ENCODE measurements at places on chromosomes 12 and 14.

- peak; percentile 47 for DNase-seq
Measured at GRCh38 chr14:50060871-50061663, 55.3 kb downstream of the VCPKMT start.

- no peak for DNase-seq
Measured at GRCh38 chr12:70785896-70786295, 134.6 kb downstream of the PTPRR start.

DNA sequence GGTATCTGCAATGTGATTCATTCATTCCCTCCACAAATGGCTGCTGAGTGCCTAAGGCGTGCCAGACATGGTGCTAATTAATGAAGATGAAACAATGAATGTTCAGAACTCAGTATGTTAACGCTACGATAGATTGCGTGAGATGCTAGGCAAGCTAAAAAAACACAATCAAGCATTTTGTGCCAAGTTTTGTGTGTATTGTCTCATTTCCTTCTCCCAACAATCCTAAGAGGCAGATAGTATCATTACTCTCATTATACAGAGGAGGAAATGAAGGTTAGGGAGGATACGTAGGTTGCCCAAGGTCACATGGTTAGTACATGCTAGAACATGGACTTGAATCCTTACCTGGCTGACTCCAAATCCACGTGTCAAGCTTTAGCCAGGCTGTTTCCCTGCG, 264.4 kb downstream of the EFCAB11 start:
- DNase-seq = no peak

DNA sequence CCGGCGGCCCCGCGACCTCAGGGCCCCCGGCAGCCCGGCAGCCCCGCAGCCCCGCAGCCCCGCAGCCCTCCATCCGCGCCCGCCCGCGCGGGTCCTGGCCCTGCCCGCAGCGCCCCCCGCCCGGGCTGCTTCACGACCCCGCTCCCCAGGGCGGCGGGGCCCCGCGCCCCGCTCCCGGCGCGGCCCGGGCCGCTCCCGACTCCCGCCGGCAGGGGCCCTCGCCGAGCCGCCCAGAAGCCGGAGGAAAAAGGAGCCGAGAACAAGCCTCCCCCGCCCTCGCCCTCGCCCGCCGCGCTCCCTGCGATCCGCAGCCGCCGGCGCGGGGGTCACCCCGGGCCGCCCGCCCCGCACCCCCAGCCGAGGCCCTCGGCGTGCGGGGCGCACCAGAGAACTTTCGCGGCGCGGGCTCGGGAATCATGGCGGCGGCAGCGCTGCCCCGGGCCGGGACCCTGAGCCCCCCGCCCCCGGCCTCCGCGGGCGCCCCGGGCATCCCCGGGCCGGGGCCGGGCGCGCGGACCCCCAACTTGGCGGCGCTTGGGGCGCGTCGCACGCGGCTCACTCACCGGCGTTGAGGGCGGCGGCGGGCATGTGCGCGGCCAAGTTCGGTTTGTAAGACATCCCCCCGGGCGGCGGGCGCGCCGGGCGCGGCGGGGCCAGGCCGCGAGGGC, 521 bp downstream of the CDK2AP1 start:
- DNase-seq = peak; percentile 82

GRCh38 chr14:70064136-70064865, 124.5 kb downstream of the SLC8A3 start:
- DNase-seq = no peak

GRCh38 chr14:34676516-34677211, 37.7 kb downstream of the CFL2 start:
- no peak for DNase-seq

- DNase-seq = no peak
Measured at GRCh38 chr12:51036279-51036678, 10.1 kb upstream of the SLC11A2 start.

- no peak for DNase-seq
Measured at GRCh38 chr12:132754160-132754932, 7.3 kb downstream of the ANKLE2 start.

DNA sequence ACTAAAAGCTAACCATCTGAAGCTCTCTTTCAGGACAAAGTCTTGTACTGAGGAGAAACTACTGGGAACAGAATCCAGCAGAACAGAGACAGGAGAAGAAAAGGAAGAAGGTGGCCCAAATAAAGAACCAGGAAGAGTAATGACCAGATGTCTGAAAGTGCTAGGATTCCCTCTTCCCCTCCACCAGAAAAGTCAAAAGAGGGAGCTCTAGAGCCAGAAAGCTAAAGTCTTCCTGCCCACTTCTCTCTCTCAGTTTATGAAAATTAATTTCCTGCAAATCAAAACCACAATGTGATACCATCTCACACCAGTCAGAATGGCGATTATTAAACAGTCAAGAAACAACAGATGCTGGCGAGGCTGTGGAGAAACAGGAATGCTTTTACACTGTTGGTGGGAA, 47.2 kb downstream of the SPPL3 start:
- no peak for DNase-seq

DNA sequence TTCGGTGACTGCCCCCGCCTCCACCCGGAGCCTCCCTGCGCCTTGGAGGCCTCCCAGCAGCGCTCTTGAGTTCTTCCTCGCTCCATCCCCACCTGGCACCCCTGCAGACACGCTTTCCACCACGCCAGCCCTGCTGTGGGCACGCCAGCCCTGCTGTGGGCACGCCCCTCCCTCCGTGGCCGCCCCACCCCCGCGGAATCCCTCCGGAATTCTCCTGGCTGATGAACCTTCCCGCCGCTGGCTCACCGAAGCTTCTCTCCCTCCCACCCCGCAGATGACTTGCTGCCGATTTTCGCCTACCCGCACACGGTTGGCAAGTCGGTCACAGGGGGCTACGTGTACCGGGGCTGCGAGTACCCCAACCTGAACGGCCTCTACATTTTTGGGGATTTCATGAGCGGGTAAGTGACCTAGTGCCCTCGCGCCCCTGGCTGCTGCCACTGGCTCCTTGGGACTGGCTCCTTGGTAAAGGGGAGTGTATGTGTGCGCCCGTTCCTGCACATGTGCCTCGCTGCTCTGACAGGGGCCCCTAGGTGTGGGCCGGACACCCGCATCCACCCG, 15.2 kb downstream of the HHIPL1 start:
- no peak for DNase-seq

- DNase-seq = no peak
Measured at GRCh38 chr12:53530920-53531319, 23.6 kb upstream of the NPFF start.

GRCh38 chr14:41423503-41423902, 183.2 kb upstream of the LRFN5 start:
- DNase-seq = no peak

DNA sequence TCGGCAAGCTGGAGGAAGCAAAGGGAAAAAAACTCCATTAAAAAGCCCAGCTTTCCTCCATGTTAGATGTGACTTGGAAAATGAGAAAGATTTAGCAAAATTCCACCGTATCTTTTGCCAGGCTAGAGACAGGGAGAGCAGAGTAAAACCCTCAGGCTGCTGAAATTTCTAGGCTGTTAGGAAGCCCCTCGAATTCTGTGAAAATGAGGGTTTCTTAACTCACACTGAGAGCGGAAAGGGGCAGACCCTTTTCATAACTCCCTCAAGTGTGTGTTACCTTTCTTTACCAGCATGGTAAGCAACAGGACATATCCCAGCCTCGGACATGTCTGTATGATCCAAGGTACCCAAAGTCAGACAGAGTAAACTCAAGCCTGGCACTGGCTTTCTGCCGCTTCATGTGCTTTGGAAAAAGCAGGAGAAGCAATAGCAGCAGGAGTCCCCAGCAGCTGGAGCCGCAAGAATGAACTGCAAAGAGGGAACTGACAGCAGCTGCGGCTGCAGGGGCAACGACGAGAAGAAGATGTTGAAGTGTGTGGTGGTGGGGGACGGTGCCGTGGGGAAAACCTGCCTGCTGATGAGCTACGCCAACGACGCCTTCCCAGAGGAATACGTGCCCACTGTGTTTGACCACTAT, at the start of gene RHOJ:
TSS of gene RHOJ (plus strand) at position 37 of the 637 bp plus-strand sequence. CDS start at position 464, 427 bp downstream.
- DNase-seq = no peak

DNA sequence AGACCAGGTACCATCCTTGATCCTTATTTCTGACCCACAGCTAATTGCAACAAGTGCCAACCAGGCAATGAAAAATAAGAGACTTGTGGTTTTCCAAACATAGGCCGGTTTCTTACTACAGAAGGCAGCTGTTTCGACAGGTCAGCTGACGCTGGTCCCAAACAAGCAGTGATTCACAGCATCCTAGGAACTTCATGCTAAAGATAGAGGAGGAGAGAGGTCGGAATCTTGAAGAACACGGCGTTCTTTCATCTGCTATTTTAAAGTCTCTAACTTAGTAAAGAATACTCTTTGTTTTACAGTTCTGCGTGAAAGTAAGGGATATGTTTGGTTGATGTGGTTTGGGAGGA, 28.1 kb upstream of the ADGRD1 start:
- DNase-seq = no peak

- no peak for DNase-seq
Measured at GRCh38 chr12:119630223-119630780, 36.7 kb downstream of the TMEM233 start.

DNA sequence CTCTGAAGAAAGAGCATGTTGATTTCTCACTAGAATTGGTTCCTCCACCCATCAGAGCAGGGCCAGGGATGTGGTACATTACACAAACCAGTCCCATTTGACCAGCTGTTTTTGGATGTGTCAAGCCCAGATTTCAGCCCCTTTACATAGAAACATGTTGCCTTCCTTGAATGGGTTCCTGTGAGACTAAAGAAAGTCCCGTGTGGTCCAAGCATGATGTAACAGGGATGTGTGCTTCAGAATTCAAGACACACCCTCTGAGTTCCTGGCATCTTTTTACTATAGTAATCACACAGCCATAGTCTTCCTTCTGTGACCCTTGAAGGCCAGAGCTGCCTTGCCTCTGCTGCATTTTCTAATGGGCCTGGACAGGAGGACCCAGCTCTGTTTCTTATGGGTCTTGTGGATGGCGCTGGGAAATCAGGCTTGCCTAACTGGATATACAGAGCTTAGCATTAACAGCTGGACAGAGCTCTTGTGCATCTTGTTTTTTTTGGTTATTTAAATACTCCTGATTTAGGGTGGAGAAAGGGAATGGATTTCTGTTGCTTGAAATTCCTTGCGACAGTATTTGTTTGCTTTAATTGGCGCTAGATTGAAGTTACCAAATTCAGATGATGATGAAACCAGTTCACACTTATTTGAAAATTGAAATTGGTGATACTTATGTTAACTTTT, 341.0 kb downstream of the ZFP36L1 start:
- DNase-seq = no peak

- DNase-seq = no peak
Measured at GRCh38 chr12:122966743-122967550, 684 bp upstream of the ABCB9 start.

GRCh38 chr12:122944605-122945592, 21.4 kb downstream of the ABCB9 start:
- DNase-seq = no peak

DNA sequence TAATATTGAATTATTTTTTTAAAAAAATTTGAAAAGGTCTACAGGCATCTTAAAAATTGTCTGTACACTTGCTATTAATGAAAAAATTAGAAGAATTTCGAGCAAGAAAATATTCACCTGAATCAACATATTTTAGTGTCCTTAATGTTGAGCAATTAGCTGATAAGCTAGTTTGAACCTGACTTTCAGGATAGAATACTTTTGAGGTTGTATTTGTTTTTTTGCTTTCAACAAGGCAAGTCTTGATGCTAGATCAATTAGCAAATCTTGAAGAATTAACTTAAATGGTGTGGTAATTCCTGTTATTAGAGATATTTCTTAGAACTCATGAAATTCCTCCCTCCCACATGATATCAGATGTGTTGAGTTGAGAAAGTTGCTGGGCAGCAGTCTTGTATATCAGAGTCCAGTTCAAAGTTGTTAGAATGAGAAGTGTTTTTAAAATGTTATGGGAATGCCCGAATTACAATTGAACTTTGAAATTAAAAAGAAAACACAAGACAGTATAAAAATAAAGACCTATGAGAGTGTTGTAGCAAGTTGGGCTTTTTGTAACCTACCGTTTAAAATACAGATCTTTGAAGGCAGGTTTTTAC, 119.2 kb downstream of the TRMT5 start:
- DNase-seq = no peak

DNA sequence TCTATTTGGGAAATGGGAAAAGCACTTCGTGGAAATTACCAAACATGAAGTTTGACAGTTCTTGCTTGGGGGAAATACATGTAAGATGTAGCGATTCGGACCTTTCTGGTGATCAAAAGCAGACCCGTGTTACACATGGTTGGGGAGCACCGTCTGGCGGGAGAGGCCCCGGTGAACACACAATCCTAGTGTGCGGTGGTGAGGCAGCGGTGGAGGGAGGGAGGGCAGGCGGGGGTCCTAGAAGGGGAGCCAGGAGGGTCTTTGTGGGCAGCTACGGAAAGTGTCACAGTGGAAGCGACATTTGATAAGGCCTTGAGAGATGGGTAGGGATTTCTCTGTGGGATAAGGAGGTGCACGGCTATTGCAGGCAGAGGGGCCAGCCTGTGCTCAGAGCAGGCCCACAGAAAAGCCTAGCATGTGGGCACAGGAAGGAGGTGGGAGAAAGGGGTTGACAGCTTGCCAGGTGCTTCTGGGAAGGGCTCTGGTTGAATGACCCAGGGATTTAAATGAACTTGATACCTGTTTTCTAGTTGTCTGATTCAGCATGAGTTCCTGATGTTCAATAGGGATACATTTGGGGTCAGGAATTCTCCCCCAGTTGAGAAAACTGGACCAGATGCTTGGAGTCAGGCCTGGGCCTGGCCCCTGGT, 7.2 kb downstream of the MVK start:
- no peak for DNase-seq

DNA sequence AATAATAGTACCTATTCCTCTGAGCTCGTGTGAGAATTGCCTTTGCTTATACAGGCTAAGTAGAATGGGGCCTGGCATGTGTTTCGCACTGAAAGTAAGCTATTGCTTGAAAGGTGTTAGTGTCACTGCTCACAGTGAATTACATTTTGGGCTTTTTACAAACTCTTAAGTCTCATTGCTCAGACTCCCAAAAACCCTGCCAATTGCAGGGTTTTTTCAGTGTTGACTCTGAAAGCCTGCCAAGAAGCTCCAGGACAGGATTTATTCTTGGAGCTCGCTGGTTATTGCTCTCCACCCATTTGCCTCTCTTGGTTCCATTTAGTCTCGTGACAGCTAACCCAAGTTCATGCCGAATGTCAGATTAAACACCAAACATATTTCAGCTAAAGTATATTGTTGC, 39.8 kb downstream of the NOPCHAP1 start:
- DNase-seq = no peak

- DNase-seq = no peak
Measured at GRCh38 chr12:55043542-55043941, 23.8 kb downstream of the NEUROD4 start.

DNA sequence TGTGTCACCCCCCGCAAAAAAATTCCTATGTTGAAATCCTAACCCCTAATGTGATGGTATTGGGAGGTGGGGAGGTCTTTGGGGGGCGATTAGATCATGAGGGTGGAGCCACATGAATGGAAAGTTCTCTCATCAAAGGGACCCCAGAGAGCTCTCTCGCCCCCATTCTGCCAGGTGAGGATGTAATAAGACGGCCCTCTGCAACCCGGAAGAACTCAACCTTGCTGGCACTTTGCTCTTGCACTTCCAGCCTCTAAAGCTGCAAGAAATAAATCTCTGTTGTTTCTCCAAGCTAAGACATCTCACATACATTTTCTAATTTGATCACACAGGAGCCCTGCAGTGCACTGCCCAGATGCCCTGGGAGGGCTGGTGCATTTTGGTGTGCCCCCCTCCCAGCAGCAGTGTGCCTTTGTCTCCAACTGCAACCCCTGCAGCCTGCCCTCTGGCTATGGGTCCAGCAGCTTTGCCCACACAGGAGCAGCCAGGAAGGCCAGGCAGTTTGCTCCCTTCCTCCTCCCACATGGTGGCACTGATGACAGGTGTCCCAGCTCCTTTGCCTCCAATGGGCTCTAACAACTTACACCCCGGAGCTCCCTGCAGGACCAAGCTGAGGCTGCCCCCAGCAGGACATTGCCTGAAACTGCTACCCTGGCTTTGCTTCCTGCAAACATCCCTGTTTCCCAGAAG, 59.3 kb downstream of the C14orf132 start:
- DNase-seq = no peak
